ENCODE measurements at places on chromosomes 6 and 20.

DNA sequence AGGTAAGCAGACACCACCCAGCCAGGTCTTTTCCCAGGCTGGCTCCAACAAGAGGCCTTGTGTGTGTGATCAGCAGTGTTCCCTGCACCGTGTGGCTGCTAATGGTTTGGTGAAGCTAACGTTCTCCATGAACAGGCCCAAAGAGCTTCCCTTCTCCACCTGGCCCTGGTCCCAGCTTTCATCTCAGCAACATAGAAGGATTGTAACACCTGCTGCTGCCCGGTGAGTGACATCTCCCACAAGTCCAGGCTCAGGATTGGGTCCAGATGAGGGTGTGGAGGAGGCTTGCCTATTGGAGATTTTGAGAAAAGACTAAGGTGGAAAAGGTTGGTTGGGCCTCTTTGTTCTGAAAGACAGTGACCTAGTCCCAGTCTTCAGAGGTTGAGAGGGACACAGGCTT is 89.6 kb downstream of the TMEM242 start:
- no peak for DNase-seq

- peak; percentile 17 for DNase-seq
Measured at GRCh38 chr20:41094353-41095055, 42.8 kb upstream of the PLCG1 start.

DNA sequence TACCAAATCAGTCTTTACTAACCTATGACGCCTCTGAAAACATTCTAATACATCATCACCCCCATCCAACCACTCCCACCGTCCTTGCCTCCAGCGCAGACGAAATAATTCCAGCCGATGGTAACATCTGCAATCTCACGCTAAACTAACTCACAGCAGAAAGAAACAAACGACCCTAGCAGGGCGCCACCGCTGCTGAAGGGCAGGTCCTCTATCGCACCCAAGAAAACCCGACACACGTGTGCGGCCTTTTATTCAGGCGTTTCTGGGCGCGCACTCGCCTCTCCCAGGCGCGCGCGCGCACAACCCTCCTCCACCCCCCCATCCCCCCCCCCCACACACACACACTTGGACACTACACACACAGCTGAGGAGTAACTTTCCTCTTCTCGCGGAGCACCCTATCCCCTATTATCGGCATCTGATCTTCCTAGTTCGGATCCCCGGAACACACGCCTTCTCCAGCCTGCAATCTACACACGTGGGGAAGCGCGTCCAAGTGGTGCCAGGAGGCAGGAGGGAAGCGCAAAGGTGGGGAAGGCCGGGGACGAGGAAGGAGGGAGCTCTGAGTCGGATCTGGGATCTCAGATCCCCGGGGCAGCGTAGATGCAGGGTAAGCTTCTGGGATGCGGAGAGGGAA is 1.4 kb downstream of the GFOD1 start:
- no peak for DNase-seq

DNA sequence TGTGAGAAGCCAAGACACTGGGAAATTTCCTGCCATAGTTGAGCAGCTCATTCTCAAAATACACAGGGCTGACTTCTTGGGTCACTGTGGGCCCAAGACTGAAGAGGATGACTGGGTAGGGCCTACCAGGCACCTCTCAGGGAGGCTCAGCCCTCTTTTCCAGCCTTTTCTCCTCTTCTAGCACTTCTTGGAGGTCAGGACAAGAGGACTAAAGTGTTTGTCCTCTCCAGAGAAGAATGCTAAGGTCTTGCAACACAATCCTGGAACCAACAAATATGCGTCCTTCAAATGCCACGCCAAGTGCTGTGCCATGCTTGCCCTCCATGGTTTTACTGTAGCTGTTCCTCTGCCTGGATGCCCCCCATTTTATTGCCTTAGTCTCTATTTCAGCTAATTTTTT is 3.3 kb upstream of the LRRN4 start:
- DNase-seq: no peak

GRCh38 chr20:58495623-58496428 is 19.4 kb downstream of the APCDD1L start:
- DNase-seq: no peak
